Stimulated activated effector memory CD8-positive, alpha-beta T cell treated with anti-CD3 and anti-CD28 coated beads, Interleukin-12 subunit alpha, Interleukin-12 subunit beta, amount 100 ng/mL, for 72 hours (primary cell): ENCODE measurements at places on chromosomes 2 and 18.

GRCh38 chr2:140986456-140986855 is 1144.4 kb downstream of the LRP1B start:
- no peak for DNase-seq

DNA sequence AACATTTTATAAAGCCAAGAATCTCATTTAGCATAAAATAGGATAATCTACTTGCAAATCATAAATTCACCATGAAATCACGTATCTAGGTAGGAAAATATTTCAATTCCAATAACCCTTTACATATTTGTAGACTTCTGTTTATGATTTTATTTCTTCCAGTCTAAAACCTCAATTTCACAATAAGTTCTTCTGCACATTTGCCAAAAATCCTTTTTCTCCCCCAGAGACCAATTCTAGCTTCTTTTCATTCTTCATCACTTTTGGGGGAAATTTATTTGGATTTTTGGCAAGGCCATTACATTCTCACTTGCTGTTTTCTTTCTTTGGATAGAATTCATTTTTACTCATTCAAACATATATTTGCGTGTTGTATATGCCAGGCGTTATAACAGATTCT is 86.8 kb downstream of the SPRED2 start:
- no peak for DNase-seq

DNA sequence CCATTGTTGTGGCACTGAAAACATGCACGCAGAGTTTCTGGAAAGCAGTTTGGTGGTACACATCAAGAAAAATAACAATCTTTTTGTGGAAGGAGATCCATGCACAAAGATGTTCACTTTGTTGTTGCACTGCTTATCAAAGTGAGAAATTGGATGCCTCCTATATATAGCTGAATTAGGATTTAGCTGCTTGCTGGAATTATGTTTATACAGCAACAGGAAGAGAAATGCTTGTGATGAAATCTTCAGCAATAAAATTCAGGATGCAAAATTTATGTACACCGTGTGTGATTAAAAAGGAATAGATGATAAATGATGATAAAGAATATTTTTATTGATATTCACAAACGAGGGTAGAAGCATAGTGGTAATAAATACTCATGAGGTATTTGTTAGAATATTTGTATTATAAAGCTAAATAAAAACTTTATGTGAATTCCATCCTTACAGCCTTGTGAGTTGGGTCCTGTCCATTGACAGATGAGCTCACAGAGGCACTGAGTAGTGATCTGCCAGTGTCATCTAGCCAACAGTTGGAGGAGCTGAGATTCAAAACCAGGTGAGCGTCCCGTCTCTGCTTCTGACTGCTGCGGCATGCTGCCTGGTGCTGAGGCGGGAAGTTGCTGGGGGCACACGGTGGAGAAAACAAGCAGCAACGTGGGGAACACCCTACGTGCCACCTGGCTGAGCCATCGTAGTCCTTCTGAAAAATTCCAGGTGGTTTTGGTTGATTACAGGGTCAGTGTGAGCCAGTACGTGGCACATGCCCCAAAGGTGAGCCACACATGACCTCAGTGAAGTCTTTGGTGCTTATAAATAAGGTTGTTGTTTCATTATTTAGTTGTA is 80.2 kb downstream of the ASAP2 start:
- DNase-seq = no peak

- DNase-seq = no peak
Measured at GRCh38 chr2:207012461-207012860, 73.1 kb downstream of the CPO start.

- DNase-seq = no peak
Measured at GRCh38 chr2:127670957-127671290, 4.4 kb downstream of the LIMS2 start.

DNA sequence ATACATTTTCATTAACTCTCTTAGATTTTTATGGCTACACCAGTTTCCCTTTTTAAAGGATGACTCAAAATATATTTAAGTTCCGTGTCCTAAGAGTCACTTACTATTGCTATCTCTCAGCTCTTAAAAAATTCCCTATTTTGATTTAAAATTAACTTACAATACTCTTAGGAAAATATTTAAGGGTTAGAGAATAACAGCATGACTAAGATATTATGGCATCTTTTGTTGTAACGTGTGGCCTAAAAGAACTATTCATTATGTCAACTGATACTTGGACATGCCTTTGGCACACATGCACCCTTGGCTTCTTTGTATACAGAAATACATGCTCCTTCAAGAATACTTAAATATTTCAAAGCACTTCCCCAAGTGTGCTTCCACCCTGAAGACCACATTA is 42.3 kb downstream of the SCN3A start:
- DNase-seq = no peak

DNA sequence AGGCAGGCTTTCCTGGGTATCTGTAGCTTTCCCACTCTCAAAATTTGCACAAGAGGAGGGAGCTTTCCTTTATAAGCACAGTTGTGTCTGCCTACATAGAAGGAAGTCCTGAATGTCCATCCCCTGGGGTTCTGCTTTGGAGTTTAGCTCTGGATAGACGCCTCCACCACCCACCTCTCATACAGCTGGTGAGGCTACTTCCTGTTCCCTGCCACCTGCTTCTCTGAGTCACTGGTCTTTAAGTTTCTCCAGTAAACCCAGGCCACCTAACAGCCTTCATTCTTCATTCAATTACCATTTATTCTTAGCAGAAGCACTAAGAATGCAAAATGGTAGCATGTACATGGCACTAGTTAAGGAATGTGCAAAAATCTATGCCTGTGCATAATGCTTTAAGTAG is 407.8 kb downstream of the CDH2 start:
- DNase-seq = no peak
